Progenitor cell of endocrine pancreas (in vitro differentiated cells): ENCODE measurements at places on chromosomes 1 and 21. TPM values are rescaled to one million over a fixed set of nuclear protein-coding genes. Genes with fewer than 3 reads are reported as not detected.

The CLCA4 gene
- total RNA-seq: not detected in 2 replicates

The SH2D5 gene
- 0.53 and 1.2 TPM in 2 replicates for total RNA-seq

DNA sequence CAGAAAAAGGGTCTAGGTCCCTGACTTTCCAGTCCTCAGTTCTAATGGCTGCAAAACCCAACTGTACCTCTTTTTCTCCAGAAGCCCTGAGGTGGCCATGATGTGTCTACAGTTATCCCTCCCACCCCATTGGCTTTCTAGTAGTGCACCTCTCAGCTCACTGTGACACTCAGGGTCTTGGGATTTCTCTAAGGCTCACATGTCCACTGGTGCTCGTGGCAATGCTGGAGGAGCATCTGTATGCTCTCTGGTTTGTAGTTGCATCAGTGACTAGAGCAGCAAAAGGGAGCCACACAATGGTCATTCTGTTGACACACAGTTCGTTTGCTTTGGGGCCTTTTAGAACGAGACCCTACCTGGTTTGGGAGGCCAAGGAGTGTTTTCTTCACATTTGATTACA, 81.6 kb upstream of the SYT6 start:
- no peak for DNase-seq
- no peaks in the 10 kb centered on the region for H3K4me1 ChIP-seq
- H3K27ac ChIP-seq: no peak overlapping the region
- peaks cover 3% of the 10 kb centered on the region for H3K27me3 ChIP-seq
- H3K4me3 ChIP-seq: no peak overlapping the region

- H3K4me3 ChIP-seq: no peak overlapping the region
- peaks cover 60% of the 10 kb centered on the region for H3K27me3 ChIP-seq
- no peaks in the 10 kb centered on the region for H3K36me3 ChIP-seq
Observed at GRCh38 chr21:36544545-36544944, 64.6 kb upstream of the CLDN14 start.

GRCh38 chr1:211501711-211502400, 9.9 kb upstream of the RD3 start:
- no peak overlapping the region for H3K27ac ChIP-seq
- DNase-seq: no peak
- H3K27me3 ChIP-seq: peaks cover 15% of the 10 kb centered on the region
- no peaks in the 10 kb centered on the region for H3K36me3 ChIP-seq
- H3K4me3 ChIP-seq: no peak overlapping the region
- H3K4me1 ChIP-seq: peaks cover 8% of the 10 kb centered on the region
